IMR-90 (cell line): ENCODE measurements at places on chromosomes 2 and 18. TPM values are rescaled to one million over a fixed set of nuclear protein-coding genes. Genes with fewer than 3 reads are reported as not detected.

The EMX1 gene
- not detected in 2 replicates for total RNA-seq

The CLEC4F gene
- not detected in 2 replicates for total RNA-seq

The SLC5A6 gene
- 34.2 and 38.6 TPM in 2 replicates for total RNA-seq

The SNED1 gene
- total RNA-seq: 1.1 and 1.4 TPM in 2 replicates

The PAPOLG gene
- 12.4 and 17.5 TPM in 2 replicates for total RNA-seq

The VWC2L gene
- not detected in 2 replicates for total RNA-seq

The LIPG gene
- total RNA-seq: under 0.01 TPM in 1 of 2 replicates, not detected in the other

DNA sequence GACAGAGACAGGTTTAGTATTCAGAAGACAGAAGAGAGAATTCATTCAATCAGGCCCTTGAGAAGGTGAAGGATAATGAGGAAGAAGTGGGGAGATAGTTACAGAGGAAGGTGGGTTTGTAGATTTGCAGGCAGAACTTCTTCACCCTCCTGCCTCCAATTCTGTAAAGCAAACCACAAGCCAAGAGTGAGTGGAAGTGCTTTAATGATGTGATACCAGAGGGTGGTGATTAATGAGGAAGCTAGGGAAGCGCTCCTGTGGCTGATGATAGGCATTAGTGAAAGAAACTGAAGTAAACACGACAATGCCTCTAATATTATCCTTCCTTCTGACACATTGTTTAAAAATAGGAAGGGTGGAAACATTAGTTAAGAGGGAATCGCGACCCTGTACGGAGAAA is 78.2 kb downstream of the CAPN13 start:
- no peak overlapping the region for H3K27ac ChIP-seq
- no peaks in the 10 kb centered on the region for H3K36me3 ChIP-seq
- no peak for DNase-seq
- no peak overlapping the region for H3K4me3 ChIP-seq

DNA sequence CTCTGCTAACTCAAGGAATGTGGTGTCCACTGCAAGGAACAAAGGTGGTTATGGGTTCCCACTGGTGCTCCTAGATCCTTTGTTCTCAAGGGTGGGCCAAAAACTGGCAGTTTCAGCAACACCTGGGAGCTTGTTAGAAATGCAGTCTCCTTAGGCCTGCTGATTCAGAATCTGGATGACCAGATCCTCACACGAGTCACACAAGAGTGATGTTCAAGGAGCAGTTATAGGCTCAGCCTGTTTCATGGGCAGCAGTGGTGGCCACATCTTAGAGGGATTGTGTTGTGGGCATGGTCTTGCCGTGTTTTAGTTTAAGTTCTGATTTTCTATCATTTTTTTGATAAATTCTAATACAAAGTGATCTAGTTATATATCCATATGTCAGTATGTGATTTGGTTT is 28.7 kb upstream of the MGAT5 start:
- H3K36me3 ChIP-seq: no peaks in the 10 kb centered on the region

GRCh38 chr2:209570194-209570593 is 146.3 kb downstream of the MAP2 start:
- H3K27ac ChIP-seq: no peak overlapping the region
- H3K36me3 ChIP-seq: no peaks in the 10 kb centered on the region
- H3K4me1 ChIP-seq: no peaks in the 10 kb centered on the region
- H3K27me3 ChIP-seq: no peaks in the 10 kb centered on the region
- no peak for DNase-seq
- H3K4me3 ChIP-seq: no peak overlapping the region

GRCh38 chr18:23689031-23689615 is at the start of gene LAMA3:
TSS of gene LAMA3 (plus strand) at chr18:23689453. CDS start at chr18:23689684, 231 bp downstream.
- H3K36me3 ChIP-seq: no peaks in the 10 kb centered on the region
- H3K4me3 ChIP-seq: peak within 1 kb of the TSS; percentile 40
- no peak within 1 kb of the TSS; the same call in 1 of the 2 replicates for H3K27ac ChIP-seq

DNA sequence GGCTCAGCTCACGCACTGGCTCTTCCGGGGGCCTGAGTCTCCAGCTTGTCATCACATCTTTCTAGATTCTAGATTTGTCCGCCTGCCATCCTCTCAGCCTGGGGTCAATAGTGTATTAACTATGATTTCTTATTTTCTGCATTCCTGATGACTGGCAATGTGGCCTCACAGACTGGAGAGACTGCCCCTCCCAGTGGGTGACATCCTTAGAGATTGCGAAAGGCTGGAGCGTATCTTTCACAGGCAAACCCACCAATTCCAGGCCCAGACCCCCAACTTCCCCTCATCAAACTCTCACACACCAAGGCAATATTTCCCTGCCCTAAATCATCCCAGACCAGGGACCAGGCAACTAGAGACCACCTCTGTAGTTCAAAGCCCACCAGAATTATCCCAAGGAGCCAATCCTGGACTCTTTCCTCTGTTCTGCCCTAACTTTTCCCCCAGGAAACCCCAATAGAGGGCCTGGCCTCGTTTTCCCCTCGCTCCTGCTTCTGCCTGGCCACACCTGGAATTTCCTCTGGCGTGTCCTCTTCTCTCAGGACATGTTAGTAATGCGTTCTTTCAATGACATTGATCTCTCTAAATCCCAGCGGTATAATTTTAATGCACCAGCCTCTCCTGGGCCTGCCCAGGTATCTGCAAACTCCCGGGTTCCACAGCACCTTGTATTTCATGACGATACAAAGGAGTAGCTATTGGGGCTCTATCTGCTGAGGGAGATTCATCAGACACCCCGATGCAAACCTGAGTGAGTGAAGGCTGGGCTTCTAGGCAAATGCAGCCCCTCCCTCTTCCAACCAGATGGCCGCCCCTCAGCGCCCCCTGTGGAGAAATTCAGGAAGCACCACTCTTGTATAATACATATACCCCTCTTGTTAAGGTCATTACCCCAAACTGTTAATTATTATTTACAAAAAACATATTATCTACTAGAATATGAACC is 2.4 kb upstream of the KCNF1 start:
- no peak for DNase-seq
- H3K4me3 ChIP-seq: no peak overlapping the region
- H3K36me3 ChIP-seq: no peaks in the 10 kb centered on the region
- H3K27ac ChIP-seq: no peak overlapping the region
- no peaks in the 10 kb centered on the region for H3K4me1 ChIP-seq
- H3K27me3 ChIP-seq: no peaks in the 10 kb centered on the region

- no peak overlapping the region for H3K27ac ChIP-seq
- no peaks in the 10 kb centered on the region for H3K36me3 ChIP-seq
- no peaks in the 10 kb centered on the region for H3K4me1 ChIP-seq
Measured at GRCh38 chr2:207891086-207891844, 121.6 kb upstream of the FZD5 start.

DNA sequence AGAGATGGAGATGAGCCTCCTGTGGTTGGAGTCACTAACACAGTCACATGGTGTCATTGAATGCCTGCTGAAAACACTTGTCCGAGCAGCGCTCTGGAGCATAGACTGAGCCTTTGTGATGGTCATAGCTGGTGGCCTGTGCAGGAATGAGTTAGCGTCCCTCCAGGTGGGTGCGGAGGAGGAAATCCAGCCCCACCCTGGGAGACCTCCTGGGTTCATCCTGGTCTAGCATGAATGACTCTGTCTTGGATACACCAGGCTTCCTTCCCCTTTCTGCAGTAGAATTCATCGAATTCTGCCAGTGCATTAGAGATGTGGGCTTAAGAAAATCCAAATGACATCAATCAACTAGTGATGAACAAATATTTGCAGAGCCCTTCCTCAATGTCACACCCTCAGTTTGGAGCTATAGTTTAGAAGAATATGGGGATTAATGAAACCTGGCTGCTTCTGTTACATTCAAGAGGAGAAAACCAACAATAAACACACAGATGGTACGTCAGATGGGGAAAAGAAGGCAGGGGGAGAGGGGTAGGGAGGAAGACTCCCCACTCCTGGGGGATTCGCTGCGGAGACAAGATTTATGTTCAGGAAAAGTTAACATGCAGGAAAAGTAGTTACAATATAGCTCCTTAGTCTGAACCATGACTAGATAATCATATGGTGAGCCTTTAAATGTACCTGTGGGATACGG is 136.7 kb downstream of the DDX1 start:
- no peaks in the 10 kb centered on the region for H3K36me3 ChIP-seq
- peaks cover 2% of the 10 kb centered on the region; the same call in 1 of the 2 replicates for H3K4me1 ChIP-seq
- DNase-seq: no peak

GRCh38 chr2:107986278-107987217 is at the start of gene SLC5A7:
TSS of gene SLC5A7 (plus strand) at chr2:107986524. CDS start at chr2:107988156, 1,632 bp downstream.
- no peaks in the 10 kb centered on the region for H3K4me1 ChIP-seq
- no peaks in the 10 kb centered on the region for H3K36me3 ChIP-seq
- H3K27me3 ChIP-seq: no peaks in the 10 kb centered on the region; the same call in 1 of the 2 replicates
- H3K27ac ChIP-seq: no peak within 1 kb of the TSS
- no peak for DNase-seq

DNA sequence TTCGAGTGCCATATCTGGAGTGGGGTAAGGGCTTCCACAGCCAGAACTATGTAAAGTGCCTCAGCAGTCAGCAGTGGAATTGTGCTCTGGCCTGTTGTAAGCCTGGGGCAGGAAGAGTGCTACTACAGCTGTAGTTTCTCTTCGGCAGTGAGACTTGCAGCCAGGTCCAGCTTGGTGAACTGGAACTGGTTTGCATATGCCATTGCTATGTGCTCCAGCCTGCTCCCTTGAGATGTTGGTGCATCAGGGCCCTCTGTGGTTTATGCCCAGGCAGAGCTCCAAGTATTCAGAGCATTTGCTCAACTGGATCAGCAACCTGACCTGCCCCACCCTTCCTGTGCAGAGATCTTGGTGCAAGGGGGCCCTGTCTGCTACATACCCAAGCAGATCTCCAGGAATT is 47.8 kb downstream of the ZNF804A start:
- no peak overlapping the region for H3K4me3 ChIP-seq
- peak; percentile 52 for DNase-seq
- peaks cover 5% of the 10 kb centered on the region for H3K4me1 ChIP-seq
- H3K27ac ChIP-seq: no peak overlapping the region
- no peaks in the 10 kb centered on the region for H3K27me3 ChIP-seq

DNA sequence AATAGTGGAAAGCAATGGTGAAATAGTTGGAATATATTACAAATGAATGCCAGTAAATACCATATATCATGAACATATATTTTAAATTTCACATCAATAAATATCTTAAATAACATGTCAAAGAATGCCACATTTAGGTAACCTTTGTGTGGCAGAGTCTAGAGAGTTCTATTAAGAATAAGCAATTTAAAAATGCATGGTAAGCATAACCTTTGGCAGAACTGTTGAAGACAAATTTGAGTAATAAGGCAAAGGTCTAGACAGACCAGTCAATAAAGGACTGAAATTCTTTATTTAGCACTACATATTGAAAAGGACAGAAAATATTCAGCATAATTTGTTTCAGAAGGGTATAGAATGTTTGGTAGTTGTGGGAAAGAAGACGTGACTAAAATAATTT is 1417.0 kb downstream of the SUCLG1 start:
- H3K36me3 ChIP-seq: no peaks in the 10 kb centered on the region
- H3K4me1 ChIP-seq: no peaks in the 10 kb centered on the region
- H3K27ac ChIP-seq: no peak overlapping the region
- no peak overlapping the region for H3K4me3 ChIP-seq
- no peaks in the 10 kb centered on the region for H3K27me3 ChIP-seq
- no peak for DNase-seq

DNA sequence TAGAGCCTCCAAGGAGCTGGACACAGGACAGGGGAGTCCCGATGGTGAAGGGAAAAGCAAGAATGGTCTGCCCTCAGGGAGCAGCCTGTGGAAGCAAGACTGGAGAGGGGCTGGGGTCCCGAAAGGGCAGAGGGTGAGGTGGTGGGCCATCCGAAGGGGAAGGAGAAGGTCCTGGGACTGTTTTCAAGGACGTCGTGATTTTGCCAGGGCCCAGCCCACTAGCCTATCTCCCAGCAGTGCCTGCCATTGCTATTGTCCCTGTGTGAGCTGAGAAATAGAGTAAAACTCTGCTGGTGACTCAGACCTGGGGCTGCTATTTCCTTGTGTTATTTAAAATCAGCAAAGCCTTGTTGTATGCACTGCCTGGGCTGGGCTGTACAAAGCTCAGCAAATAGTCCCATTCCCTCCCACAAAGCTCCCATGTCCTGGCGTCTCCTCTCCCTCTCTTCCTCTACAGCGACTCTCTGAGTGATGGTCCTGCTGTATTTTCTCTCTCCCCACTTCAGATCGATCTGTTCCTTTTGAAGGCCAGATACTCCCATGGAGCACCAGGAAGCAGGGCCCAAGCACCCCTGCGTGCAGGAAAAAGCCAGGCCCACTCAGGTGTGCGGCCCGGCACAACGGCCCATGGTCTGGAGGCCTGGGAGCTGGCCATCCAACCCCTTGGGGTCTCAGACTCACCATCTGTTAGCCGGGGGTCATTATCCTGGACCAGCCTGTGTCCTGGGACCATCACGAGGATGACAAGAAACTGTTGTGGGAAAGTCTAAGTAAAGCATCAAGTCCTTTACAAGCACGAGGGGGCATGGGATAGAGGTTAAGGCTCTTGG is 65.0 kb upstream of the OTOF start:
- no peak for DNase-seq
- H3K27ac ChIP-seq: no peak overlapping the region
- no peak overlapping the region for H3K4me3 ChIP-seq
- H3K4me1 ChIP-seq: no peaks in the 10 kb centered on the region
- H3K27me3 ChIP-seq: peaks cover 25% of the 10 kb centered on the region

DNA sequence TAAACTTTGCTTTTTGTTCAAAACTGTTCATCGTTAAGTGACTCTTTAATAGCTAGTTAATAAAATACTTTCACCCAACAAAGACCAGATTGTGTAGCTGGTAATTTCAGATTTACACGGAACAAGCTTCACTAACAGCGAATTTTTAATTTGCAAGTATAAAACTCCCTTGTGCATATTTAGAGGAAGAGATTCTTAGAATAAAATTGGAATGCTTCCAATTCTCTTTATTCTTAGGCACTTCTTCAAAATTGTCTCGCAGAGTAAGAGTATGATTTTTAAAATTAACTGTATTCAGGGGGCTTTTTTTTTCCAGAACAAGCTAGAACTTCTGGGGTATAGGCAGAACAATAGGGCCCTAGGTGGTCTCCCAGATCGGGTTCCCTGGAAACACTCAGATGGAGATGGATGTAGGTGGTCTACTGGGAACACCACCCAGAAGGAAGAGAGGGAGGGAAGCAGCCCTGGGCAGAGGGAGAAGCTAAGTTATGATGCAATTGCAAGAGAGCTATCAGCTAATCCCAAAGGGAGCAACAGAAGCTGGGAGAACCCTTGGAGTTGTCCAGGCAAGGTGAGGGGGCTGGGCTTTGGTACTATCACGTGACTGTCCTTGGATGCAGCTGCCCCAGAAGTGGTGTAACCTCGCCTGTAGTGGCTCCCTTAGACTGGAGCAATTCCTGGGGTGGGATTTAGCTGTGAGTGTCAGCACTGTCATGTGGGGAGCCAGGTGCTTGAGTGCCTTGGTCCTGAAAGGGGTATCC is 151.7 kb upstream of the ASB18 start:
- no peak overlapping the region for H3K27ac ChIP-seq
- H3K27me3 ChIP-seq: no peaks in the 10 kb centered on the region
- no peaks in the 10 kb centered on the region for H3K36me3 ChIP-seq
- DNase-seq: no peak
- no peak overlapping the region for H3K4me3 ChIP-seq

DNA sequence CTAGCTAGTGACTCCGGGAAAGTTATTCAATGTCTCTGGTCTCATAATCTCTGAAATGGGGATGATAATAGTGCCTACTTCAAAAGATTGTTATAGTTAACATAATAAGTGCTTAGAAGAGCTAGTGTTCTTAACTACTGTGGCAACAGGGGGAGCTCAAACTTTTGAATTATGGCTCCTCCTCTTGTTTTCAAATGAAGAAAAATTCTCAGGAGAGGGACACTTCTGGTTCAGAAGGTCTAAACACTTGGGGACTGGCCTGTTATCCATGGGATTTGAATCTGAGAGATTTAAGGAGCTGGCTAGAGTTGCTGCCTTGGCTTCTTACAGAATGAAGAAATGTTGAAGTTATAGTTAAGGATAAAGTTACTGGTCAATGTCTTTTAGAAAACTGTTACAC is 92.2 kb upstream of the ITGB6 start:
- peak; percentile 36 for DNase-seq
- peaks cover 35% of the 10 kb centered on the region for H3K4me1 ChIP-seq
- no peak overlapping the region for H3K27ac ChIP-seq
- H3K4me3 ChIP-seq: no peak overlapping the region
- no peaks in the 10 kb centered on the region for H3K27me3 ChIP-seq
